Dermis blood vessel endothelial cell (primary cell): ENCODE measurements at places on chromosomes 6 and 20. TPM values are rescaled to one million over a fixed set of nuclear protein-coding genes. Genes with fewer than 3 reads are reported as not detected.

GRCh38 chr6:157361886-157362285, 19.1 kb upstream of the ZDHHC14 start:
- no peak for DNase-seq

The UNC5CL gene
- 0.14 and 0.17 TPM in 2 replicates for total RNA-seq

DNA sequence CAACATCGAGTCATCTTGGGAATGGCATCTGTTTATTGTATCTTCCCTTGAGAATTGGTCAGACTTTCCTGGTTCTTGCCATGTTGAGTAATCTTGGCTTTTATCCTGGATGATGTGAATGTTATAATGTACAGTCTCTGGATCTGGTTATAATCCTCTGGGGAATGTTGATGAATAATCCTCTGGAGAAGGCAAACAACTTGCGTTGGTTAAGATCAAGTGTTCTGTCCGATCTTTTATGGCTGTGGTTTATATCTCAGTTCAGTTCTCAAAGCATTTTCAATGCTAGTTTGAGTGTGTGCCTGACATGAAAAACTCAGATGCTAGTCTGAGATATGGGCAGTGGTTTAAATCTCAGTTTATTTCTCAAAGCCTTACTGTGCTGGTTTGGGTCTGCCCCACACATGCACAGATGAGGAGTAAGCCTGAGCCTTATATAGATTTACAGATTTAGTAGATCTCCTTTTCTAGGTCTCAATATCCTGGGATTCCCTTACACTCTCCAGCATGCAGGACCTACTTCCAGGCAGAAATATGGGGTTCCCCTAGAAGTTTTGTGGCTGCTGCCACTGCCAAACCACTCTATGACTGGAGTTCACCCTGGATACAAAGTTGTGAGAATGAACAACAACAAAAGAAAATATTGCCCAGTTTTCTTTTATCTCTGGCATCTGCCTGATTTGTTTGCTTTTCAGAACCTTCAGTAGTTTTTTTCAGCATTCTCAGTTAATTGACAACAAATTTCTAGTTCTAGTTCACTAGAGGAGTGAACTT, 191.8 kb upstream of the MAN1A1 start:
- DNase-seq: no peak

DNA sequence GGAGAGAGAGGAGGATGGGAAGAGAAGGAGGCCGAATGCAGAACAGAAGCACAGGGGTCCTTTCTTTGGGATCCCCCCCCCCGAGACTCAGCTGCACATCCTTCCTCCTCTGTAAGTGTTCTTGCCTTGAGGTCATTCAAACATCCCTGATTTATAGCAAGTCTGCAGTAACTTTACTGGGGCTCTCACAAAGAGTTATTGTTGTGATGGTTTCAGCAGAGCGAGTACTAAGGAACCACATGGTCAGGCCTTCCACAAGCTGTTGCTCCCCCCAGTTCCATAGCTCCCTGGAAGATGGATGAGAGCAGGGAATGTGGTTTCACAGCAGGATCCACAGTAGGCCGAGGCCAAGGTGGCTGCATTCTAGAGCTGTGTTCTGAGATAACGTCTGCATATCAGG, 351.4 kb upstream of the CDH4 start:
- no peak for DNase-seq

- DNase-seq: no peak
These were observed 111.0 kb upstream of the FAM184A start for GRCh38 chr6:119189498-119189897.

DNA sequence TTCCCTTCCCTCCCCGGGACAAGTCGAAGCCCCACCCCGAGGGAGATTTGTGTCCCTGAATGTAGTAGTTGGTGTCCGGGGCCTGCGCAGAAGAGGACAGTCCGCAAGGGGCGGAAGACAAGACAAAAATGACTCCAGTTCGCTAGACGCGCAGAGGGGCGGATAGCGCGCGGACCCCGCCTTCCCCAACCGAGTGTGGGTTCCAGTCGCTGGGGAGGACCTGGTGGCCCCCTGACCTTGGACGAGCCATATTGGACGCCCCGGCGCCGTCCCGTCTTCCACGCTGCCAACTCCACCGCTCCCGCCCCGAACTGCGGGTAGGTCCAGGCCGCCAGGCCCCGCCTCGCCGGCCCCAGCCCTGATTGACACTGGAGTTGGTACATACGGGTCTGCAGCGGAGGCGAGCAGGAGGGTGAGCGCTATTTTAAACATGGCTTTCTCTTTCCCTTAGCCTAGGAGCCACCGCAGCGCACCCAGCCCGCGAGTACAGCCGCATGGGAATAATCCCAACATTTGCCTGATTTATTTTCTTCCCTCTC, 802 bp downstream of the HMGN3 start:
- peak; percentile 93 for DNase-seq

The TFAP2D gene
- total RNA-seq: not detected in 2 replicates

DNA sequence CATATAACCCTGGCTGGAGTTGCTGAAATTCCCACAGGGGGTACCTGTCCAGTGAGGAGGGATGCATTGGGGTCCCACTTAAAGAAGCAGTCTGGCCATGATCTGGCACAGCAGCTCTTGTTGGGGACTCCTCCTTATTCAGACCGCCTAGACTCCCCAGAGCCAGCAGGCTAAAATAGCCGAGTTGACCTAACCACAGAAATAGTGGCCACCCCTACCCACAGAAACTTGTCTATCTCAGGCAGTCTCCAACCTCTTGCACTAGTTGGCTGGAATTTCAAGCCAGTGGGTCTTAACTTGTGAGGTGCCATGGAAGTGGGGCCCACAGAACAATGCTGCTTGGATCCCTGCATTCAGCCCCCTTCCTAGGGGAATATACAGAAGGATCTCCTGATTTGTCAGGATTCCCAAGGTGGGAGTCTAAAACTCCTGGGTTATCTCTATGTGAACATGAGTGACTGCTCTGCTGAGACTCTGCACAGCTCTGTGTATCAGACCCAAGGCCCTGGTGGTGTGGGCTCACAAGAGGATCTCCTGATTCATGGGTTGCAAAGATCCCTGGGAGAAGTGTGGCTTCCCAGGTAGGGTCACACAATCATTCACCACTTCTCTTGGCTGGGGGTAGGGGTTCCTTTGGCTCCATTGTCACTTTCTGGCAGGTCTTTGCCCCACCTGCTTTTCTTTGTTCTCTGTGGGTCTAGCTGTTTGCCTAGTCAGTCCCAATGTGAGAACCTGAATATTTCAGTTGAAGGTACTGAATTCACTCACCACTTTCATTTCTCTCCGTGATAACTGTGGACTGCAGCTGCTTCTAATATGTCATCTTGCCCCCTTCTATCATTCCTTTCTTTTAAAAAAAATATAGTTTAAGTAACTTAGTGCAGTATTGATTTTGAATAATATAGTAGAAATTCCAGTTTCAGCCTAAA, 65.5 kb upstream of the CLVS2 start:
- DNase-seq: no peak

The FNDC11 gene
- total RNA-seq: 1.2 and 2.4 TPM in 2 replicates

The PSMB1 gene
- total RNA-seq: 256 and 308 TPM in 2 replicates

DNA sequence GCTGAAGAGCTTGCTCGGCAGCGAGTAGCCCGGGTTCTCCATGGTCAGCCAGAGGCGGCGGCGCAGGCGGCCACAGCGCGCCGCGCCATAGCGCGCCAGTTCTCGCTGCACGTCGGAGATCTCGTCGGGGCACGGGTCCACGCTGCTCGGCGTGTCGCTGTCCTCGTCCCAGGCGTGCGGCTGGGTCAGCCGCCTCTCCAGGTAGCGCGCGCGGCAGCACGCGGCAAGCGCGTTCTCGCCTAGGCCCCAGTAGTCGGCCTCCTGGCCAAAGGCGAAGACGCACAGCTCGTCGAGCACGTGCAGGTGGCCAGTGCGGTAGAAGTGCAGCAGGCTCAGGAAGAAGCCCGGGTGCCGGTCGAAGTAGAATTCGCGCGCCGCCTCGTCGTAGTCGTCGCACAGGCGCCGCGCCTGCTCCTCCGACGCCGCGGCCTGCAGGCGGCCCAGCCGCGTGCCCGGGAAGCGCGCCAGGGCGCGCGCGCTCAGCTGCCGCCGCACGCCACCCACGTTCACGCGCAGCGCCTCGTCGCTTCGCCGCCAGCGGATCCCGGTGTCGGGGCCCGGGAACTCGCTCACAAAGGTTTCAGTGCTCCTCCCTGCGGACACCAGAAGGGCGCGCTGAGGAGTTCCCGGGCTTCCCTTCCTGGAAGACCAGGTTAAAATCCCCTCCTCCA, 2.7 kb downstream of the KCNS1 start:
- DNase-seq: peak; percentile 45

GRCh38 chr6:89944826-89945407, 50.6 kb downstream of the GJA10 start:
- DNase-seq: peak; percentile 33

DNA sequence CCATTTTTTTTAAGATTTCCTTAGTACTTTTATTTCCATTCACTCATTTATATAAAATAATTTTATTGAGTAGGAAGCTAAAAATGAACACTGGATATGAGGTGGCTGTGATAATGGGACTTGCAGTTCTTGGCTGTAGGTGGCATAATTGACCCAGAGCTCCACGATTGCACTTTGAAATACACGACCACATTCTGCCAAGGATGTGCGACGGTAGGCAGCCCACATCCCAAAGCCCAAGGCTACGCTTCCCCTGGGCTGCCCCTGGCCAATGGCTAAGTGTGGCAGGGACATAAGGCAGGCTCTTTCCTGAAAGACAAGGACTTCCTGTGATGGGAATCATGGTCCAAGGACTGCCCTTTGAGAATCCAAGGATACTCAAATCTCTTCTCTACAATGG, 43.7 kb upstream of the ADTRP start:
- peak; percentile 18 for DNase-seq

- DNase-seq: peak; percentile 89
These were observed 2.6 kb downstream of the MGME1 start for GRCh38 chr20:17971300-17972013.

- DNase-seq: peak; percentile 68
These were observed 32.5 kb downstream of the MUC22 start for GRCh38 chr6:31042806-31043205.

- DNase-seq: no peak
These were observed 54.8 kb upstream of the GCM1 start for GRCh38 chr6:53203483-53203882.
